ENCODE measurements at places on chromosomes 12 and 14.

- no peak overlapping the region for H3K4me3 ChIP-seq
- H3K27ac ChIP-seq: no peak overlapping the region
- H3K36me3 ChIP-seq: peaks cover 41% of the 10 kb centered on the region
- DNase-seq: no peak
- no peaks in the 10 kb centered on the region for H3K27me3 ChIP-seq
These were observed 45.7 kb downstream of the TRAFD1 start for GRCh38 chr12:112170971-112171596.

DNA sequence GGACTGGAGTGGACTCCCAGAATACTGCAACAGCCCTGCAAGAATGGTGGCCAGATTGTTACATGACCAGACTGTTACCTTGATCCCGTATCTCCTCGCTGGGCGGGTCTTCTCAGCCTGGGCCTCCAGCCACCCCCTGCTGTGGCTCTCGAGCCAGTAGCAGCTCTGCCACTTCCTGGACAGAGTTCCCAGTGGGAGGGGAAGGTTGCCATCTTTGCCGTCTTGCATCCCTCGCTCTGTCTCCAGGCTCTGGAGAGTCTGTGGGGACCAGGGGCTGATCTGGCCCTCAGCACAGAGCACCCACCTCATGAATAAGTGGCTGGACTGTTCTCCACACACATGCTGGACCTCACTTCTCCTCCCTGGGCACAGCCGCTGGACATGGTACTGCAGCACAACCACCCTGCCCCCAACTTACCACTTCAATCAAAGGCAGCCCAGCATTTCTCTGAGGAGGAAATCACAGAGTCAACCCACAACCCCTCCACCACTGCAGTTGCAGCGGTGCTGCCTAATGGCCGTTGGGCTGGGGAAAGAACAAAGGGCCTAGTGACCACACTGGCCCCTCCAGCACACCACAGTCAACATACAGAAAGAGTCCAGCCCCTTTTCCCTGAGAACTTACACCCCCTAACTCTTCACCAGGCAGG lies 6.9 kb upstream of the KLRF1 start:
- H3K27me3 ChIP-seq: no peaks in the 10 kb centered on the region
- DNase-seq: no peak
- H3K4me1 ChIP-seq: no peaks in the 10 kb centered on the region
- no peak overlapping the region for H3K27ac ChIP-seq
- no peaks in the 10 kb centered on the region for H3K36me3 ChIP-seq

DNA sequence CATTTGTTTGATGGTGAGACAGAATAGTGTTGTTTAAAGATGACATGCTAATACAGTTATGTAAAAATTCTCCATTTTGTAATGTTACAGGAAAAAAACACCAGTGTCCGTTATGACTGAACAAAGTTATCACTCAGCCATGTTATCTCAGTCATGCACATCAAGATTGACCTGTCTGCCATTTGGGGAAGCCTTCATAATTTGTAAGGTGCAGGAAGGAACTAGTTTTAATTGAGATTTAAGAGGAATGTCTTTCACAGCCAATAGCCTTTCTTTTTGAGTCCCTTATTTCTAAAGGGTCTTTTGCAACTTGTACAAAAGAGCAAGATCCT lies 432.2 kb downstream of the RAD51B start:
- H3K27ac ChIP-seq: peak overlapping the region; percentile 88
- H3K27me3 ChIP-seq: no peaks in the 10 kb centered on the region
- peaks cover 56% of the 10 kb centered on the region for H3K4me1 ChIP-seq

DNA sequence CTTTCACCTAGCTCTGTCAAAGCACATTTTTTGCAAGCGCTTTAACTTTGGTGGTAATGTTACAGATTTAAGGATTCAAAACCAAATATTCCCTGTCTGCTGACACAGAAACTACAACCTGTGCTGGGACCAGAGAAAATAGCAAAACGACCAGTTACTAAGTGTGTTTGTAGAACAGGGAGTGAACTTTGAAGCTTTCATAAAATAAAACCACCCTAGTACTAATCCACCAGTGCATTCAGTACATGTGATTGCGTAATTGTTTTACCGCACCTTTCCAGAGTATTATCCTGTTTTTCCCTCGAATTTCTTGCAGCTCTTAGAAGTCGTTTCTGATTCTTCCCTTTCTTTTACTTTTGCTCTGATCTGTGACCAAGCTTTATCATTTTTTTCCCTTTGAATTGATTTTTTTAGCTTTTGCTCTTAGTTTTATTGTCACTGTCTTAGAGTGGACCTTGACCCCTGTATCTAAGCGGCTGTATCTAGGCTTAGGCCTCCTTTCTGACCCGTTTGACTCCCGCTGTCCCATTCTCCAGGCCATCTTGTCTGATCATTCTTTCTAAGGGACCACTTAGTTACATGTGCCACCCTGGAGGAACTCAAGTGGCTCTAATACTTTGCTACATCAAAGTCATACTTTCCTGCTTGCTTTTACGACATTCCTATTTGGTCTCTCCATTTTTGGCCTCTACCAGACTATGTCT lies 429.4 kb downstream of the PCNX1 start:
- H3K27me3 ChIP-seq: no peaks in the 10 kb centered on the region

- no peaks in the 10 kb centered on the region for H3K36me3 ChIP-seq
- no peaks in the 10 kb centered on the region for H3K4me1 ChIP-seq
- no peaks in the 10 kb centered on the region for H3K27me3 ChIP-seq
- no peak overlapping the region for H3K27ac ChIP-seq
These were observed 194.0 kb downstream of the SSPN start for GRCh38 chr12:26389343-26389742.

DNA sequence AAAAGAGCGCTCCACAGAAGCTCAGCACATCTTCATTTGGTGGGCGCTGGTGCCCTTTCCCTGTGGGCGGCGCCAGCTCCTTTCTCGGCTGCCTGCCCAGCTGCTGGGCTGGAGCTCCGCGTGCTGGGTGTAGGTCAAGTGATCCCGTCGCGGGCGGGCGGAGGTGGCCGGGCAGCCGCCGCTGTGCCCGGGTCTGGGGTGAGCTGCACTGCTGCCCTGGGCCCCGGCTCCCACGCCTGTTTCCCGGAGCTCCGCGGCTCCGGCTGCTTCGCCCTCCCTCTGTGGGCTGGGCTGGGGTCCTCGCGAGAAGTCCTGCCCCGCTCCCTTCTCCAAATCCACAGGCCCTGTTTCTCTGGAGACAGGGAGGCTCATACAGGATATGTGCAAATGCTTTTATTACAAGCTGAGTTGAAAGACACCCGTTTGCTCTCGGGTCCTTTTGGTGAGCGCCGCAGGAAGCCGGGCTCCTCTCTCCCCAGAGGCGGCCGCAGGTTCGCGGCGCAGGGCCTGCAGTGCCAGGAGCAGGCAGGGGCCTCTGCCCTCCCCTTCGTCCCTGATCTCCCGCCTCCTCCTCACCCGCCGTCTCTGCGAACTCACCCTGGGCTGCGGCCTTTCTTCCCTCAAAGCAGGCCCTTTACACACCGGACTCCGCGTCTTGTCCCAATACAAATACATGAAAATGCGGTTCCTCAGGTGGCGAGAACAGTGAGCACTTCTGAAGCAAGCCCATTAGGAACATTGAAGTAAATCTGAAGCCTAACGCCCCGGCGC lies 67.8 kb upstream of the CAPRIN2 start:
- H3K4me1 ChIP-seq: peaks cover 10% of the 10 kb centered on the region
- peak overlapping the region; percentile 80 for H3K4me3 ChIP-seq
- no peaks in the 10 kb centered on the region for H3K36me3 ChIP-seq
- peak overlapping the region; percentile 32 for H3K27ac ChIP-seq
- H3K27me3 ChIP-seq: no peaks in the 10 kb centered on the region
- DNase-seq: no peak

DNA sequence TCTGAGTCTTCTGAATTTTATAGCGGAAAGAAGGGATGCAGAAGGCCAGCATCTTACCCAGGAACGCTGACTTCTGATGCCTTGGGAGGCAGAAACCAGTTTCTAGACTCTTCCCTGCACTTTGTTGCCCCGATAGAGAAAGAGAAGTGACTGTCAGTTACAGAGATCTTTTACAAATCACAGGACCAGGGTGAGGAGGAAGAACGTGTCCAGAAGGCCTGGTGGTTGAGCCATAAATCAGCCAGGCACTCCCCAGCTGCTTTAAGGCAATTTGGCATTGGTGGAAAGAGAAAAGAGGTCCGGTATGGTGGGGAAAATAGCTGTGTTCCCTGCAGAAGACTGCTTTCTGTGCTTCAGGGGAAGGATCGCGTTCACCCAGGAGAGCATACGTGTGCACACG lies 88.7 kb upstream of the KCNA1 start:
- H3K36me3 ChIP-seq: no peaks in the 10 kb centered on the region
- no peaks in the 10 kb centered on the region for H3K27me3 ChIP-seq
- no peaks in the 10 kb centered on the region for H3K4me1 ChIP-seq
- H3K27ac ChIP-seq: peak overlapping the region; percentile 52
- no peak overlapping the region for H3K4me3 ChIP-seq

GRCh38 chr14:50319721-50320120 lies 7.6 kb downstream of the DMAC2L start:
- no peak overlapping the region for H3K4me3 ChIP-seq
- no peaks in the 10 kb centered on the region for H3K4me1 ChIP-seq
- no peak for DNase-seq
- H3K27ac ChIP-seq: peak overlapping the region; percentile 60
- H3K27me3 ChIP-seq: no peaks in the 10 kb centered on the region

DNA sequence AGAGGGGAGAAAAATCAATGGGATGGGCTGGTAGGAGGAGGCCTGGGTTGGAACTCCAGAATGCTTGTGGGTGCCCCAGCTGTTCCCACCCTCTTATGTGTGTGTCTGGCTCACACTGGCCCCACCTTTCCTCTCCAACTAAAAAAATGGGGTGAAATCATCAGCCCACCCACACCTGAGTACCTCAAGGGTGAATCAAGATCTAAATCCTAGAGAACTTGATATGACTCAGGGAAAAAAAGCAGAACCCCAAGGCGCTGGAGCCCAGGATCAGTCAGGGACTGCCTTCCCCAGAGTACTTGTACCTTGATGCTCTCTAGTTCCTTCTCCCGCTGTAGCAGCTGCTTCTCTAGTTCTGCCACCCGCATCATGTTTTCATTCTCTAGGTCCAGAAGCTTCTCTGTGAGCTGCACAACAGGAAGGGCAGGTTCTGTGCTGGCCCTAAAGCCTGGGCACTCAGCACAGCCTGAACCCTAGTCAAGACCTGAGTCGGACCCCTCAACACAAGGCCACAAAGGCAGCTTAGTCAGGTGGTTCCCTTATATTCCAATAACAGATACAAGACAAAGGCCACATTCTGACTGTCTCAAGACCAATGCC lies 29.7 kb downstream of the PRPF40B start:
- DNase-seq: no peak
- no peak overlapping the region for H3K27ac ChIP-seq
- no peaks in the 10 kb centered on the region for H3K27me3 ChIP-seq
- H3K4me1 ChIP-seq: peaks cover 3% of the 10 kb centered on the region
- H3K4me3 ChIP-seq: no peak overlapping the region
- peaks cover 7% of the 10 kb centered on the region for H3K36me3 ChIP-seq

- DNase-seq: no peak
- no peaks in the 10 kb centered on the region for H3K36me3 ChIP-seq
- no peaks in the 10 kb centered on the region for H3K27me3 ChIP-seq
- H3K4me3 ChIP-seq: no peak overlapping the region
- H3K27ac ChIP-seq: no peak overlapping the region
These were observed 6.2 kb downstream of the WNT10B start for GRCh38 chr12:48965298-48965838.

- no peaks in the 10 kb centered on the region for H3K27me3 ChIP-seq
- no peak overlapping the region for H3K27ac ChIP-seq
- no peak for DNase-seq
- H3K4me1 ChIP-seq: peaks cover 23% of the 10 kb centered on the region
- H3K4me3 ChIP-seq: no peak overlapping the region
These were observed 219.3 kb downstream of the C12orf50 start for GRCh38 chr12:87809916-87810315.

DNA sequence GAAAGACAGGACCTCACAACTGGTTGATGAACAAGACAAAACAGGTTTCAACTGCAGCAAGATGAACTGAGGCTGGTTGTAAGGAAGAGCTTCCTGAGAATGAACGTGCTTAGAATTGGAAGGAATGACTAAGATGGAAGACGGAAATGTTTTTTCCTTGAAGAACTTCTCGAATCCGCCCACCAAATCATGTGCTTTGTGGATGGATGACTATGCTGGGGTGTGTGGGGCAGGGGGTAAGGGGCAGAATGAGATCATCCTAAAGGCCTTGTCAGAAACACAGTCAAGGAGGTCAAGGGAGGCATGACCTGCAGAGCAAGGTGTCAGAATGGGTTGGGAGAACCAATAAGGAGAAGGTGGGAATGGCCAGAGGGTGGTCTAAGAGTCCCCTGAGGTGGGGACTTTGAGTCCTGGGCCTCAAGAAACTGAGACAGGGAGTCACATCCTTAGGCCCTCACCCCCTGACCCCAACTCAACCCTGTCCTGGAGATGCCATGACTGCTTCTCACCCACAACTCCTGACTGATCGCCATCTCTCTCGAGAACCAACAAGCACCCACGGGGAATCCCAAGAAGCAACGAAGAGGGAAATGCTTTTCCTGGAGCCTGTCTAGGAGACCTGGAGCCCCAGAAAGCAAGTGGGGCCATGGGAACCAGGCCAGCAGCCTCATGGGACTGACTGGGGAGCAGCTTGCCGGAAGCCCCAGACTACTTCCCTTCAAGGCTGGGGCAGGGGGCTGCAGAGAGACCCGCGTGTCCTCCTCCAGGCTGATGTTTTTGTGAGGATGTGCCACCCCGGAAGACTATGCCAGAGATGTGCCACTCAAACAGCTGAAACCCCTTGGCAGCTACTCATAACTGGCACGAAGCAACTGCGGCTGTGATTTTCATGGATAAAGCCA lies 84.0 kb downstream of the ACTN1 start:
- peaks cover 51% of the 10 kb centered on the region for H3K36me3 ChIP-seq
- H3K4me3 ChIP-seq: no peak overlapping the region
- peaks cover 82% of the 10 kb centered on the region for H3K4me1 ChIP-seq
- no peak for DNase-seq
- H3K27me3 ChIP-seq: no peaks in the 10 kb centered on the region
- peak overlapping the region; percentile 80 for H3K27ac ChIP-seq

DNA sequence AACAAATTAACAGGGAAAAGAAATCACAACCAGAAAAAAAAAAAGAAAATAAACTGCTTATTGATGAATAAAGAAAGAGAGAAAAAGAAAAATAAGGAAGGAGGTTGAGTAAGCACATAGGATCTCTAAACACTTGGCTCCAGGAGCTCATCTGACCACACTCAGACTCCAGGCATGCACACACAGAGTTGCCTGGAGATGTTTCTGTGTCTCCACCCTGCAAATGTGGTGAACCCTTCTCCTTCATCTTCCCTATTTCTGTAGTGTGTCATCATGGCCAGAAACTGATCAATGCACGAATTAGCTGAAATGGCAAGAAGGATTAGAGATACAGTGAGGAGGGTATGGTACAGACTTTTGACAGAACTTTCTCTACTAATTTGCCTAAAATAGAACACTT lies 20.2 kb downstream of the OR4N2 start:
- H3K36me3 ChIP-seq: no peaks in the 10 kb centered on the region
- no peak overlapping the region for H3K27ac ChIP-seq
- no peak overlapping the region for H3K4me3 ChIP-seq

All from thoracic aorta (tissue), 2 donors.